ENCODE measurements at places on chromosomes 5 and 9.
A peak's percentile ranks its signal among the peaks of the same experiment; 100 is the strongest.

DNA sequence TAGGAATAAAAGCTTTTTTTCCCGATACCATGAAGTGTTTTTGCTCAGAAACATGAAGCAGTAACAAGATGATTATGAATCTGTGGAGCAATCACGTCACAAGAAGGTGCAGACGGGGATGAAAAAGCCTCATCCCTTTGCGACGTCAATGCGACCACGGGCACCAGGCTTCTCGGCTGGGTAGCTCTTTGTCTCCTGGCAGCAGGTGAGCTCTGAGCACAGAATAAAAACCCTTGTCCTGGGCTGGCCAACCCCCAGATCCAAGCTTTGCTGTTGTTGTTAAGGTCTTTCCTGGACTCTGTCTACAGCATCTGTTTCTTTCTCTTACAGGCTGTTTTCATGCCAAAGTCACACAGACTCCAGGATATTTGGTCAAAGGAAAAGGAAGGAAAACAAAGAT is 113.8 kb downstream of the ANKRD18B start:
- DNase-seq, result peak; percentile 39

- DNase-seq, result no peak
These were observed 120.1 kb upstream of the MYO10 start for GRCh38 chr5:17056141-17056631.

GRCh38 chr5:57231607-57232006 is 57.7 kb downstream of the GPBP1 start:
- no peak for DNase-seq

DNA sequence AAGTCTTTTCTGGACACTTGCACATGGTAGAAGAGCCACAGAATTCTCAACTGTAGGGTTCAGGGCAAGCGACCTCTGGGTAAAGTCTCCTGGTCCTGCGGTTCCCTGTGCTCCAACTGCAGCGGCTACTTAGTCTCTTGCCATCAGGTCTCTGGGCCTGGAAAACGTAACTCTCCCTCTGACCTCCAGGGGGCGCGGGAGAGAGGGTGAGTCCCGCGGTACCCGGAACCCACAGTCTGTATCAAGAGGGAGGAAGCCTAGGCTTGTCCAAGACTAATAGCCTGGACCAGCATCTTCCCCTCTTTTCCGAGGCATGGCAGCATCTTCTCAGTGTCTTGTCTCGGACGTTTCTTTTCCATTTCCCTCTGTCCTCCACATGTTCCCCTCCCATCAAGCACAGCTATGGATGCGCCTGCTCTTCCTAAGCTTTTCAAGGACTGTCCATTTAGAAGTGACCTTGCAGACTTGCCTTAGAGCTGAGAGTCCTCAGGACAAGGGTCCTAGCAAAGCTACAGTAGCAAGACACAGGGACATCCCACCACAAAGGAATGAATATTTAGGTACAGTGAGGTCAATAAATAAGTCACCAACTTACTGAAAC is 59.3 kb downstream of the FSTL4 start:
- peak; percentile 37 for DNase-seq

GRCh38 chr5:89542736-89543135 is 659.8 kb upstream of the MEF2C start:
- no peak for DNase-seq

DNA sequence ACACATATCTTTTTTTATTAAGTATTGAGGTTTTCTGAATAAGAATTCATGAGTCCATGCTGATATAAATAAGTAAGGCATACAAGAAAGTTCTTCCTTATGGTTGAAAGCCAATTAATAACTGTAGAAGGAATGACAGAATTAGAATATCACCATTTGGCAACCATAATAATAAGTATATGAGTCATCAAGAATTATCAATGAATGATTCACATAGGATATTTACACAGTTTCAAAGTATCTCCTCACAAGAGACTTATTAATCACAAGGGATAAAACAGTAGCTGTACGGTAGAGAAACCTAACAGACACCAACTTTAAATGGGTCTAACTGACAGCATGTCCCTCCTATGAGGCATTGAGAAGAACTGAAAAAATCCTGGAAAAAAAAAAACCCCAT is 161.6 kb downstream of the NR3C1 start:
- DNase-seq, result no peak

- no peak for DNase-seq
These were observed 3.2 kb upstream of the ANKHD1 start for GRCh38 chr5:140398379-140398811.

- no peak for DNase-seq
These were observed 15.0 kb downstream of the FAM193B start for GRCh38 chr5:177539411-177539810.

GRCh38 chr9:123645126-123645525 is 284.8 kb downstream of the DENND1A start:
- DNase-seq, result no peak

GRCh38 chr5:174313615-174314014 is 268.1 kb downstream of the NSG2 start:
- no peak for DNase-seq

DNA sequence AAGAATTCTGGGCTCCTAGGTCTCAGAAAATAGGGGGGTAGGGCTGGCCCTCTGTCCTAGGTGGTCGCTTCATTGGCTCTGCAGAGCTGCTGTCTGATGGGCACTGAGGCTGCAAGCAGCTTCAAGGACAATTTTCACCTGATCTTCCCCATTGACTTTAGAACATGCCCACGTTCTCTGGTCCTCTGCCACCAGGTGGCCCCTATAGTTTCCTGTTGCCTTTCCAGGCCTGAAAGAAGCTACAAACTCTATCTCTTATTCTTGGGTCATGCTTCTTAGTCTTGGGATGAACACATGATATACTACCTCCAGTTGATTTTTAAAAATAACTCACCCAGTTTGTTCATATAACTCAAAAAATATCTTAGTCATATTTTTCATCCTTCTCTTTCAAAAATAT is 26.3 kb downstream of the SPZ1 start:
- peak; percentile 6 for DNase-seq

- DNase-seq, result no peak
These were observed 9.3 kb downstream of the ZBED3 start for GRCh38 chr5:77077829-77078176.

DNA sequence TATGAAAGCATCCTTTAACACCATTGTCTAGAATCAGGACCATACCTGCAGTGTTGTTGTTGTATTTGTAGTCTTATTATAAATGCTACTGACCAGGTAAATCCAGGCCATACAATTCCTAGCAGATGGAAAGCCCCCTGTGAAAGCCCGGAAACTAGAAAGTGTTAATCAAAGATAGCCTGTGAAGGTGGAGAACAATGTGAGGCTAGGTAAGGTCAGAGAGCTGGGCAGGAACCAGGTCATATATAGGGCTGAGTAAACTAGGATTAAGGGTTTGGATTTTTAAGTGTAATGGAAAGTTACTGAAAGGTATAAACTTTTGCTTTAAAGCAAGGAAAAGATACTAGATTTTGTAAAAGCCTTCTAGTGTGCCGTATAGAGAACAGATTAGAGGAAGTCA is 6.7 kb downstream of the LRRC70 start:
- DNase-seq, result no peak

- DNase-seq, result no peak
These were observed 2.5 kb upstream of the NME5 start for GRCh38 chr5:138141734-138142133.

- DNase-seq, result no peak
These were observed 14.4 kb downstream of the GLRX start for GRCh38 chr5:95808013-95808685.

GRCh38 chr5:44396312-44396711 is 7.1 kb upstream of the FGF10 start:
- no peak for DNase-seq

GRCh38 chr9:127567730-127568617 is 44.1 kb upstream of the STXBP1 start:
- peak; percentile 22 for DNase-seq

GRCh38 chr5:154086146-154086545 is 47.4 kb downstream of the MFAP3 start:
- no peak for DNase-seq

DNA sequence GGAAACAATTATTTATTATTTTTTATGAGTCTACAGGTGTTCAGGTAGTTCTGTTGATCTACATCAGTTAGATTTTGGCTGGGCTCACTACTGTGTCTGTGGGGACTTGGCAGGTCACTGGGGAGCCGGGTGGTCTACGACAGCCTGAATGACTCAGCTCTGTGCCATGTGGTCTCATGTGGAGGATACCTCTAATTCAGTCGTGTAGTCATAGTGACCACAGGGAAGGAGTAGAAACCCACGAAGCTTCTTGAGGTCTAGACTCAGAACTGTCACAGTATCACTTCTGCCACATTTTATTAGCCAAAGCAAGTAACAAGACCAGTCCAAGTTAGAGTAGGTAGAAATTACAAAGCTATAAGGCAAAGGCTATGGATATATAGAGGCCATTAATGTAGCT is 64.7 kb upstream of the GRAMD2B start:
- DNase-seq, result no peak

GRCh38 chr5:60487885-60488442 is 212.0 kb downstream of the DEPDC1B start:
- no peak for DNase-seq

GRCh38 chr9:123336449-123336848 is 19.5 kb upstream of the CRB2 start:
- no peak for DNase-seq

- DNase-seq, result no peak
These were observed 81.6 kb downstream of the RGS7BP start for GRCh38 chr5:64587370-64587769.

Measured in SHP77 (cell line).